Activated CD8-positive, alpha-beta T cell treated with anti-CD3 and anti-CD28 coated beads for 36 hours (primary cell): ENCODE measurements at places on chromosomes 4 and X.

DNA sequence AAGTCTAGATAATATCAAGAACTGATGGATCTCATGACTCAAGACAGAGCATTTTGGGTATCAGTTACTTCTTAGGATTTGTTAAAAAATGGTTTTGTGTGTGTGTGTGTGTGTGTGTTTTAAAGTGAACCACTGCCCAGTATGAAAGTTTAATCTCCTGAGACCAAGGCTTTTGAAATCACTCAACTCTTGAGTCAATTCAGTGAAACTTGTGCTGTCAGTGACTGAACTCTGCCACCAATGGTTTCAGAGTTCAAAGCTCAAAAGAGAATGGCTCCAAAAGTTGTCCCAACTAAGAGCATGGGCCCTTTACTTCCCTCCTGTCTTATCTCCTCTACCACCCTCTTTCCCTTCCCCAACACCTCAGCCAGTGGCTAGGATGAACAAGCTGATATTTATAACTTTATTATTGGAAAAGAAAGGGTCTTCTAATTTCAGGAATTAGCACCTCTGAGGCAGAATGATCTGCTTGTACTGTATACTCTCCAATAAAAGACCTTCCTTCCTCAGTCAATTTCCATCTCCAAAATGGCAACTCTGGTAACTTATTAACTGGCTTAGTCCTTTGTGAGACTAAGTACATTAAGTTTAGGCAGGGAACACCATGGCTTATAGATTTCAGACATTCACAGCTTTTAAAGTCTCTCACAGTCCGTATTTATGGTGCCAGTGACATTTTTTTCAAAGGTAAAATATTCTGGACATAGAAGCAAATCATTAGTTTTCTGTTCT lies 152.2 kb downstream of the REPS2 start:
- no peak for DNase-seq

GRCh38 chr4:53598483-53598882 lies 7.2 kb upstream of the LNX1 start:
- no peak for DNase-seq

GRCh38 chr4:124104628-124105027 lies 607.9 kb downstream of the ANKRD50 start:
- DNase-seq, result no peak

DNA sequence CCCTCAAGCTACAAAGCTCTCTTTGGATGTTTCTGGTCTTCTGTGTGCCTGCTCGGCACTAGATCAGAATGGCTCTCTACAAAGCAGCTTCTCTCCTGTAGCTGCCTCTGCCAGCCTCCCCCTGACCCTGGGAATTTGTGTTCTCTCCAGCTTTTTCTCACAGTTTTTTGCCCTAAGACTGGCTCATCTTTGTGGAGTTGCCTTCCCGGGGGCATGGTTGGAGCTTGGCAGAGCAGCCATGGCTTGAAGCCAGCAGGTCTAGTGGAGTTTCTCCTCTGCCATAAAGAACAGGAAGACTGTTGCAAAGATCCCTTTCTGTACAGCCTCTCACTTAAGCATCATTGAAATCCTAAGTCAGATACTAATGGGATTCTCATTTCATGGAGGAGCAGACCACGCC lies 163.3 kb upstream of the MAMLD1 start:
- no peak for DNase-seq
